Stimulated activated naive CD8-positive, alpha-beta T cell treated with anti-CD3 and anti-CD28 coated beads, Interleukin-15, Interleukin-2, amounts not matched to agents 100 U/mL and 50 U/mL, for 24 hours (primary cell): ENCODE measurements at places on chromosomes 3 and 15.

GRCh38 chr15:100463515-100463914, 65.2 kb downstream of the CERS3 start:
- DNase-seq, result no peak

- DNase-seq, result no peak
Measured at GRCh38 chr3:15795651-15796308, 2.0 kb downstream of the ANKRD28 start.

DNA sequence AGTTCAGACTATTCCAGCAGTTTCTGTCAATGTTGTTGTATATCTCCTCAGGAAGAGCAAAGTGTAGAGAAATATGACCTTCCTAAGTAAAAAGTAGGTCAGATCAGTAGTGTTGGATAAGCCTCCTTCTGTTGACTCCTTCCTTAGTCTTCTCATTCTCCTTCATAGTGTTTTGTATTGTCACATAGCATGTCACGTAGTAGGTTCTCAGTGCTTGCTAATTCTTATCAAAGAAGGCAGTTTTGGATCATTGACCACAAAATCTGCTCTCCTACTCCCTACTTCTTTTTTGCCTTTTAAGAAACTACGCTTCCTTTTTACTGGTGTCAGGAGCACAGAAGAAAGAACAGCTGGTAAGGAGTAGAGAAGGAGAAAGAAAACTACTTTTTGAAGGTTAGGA, 1.0 kb upstream of the MGA start:
- DNase-seq, result no peak

GRCh38 chr15:22939051-22939450, 41.1 kb downstream of the CYFIP1 start:
- no peak for DNase-seq

- peak; percentile 52 for DNase-seq
Measured at GRCh38 chr3:187987924-187988323, 166.0 kb upstream of the LPP start.

DNA sequence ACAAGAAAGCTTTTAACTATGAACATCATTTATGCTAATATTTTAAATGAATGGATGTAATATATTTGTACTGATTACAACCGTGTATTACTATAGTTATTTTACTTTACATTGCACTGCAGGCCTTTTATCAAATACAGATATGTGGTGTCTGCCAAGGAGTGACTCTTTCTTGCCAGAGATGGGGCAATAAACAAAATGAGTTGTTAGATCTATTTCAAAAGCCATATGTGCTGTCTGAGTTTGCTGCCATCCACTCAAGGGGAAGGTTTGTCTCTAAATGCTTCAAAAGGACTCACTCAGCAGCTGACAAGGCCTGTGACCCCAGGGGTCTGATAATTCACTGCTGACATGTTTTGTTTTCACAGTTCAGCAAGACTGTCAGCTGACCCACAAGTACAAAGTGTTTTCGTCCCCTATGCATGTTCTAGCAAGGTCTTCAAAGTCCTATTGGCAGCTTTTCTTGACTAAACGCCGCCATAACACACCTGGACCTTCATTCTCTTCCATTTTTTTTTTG, 41.3 kb upstream of the ZBED2 start:
- no peak for DNase-seq

- no peak for DNase-seq
Measured at GRCh38 chr3:124282751-124283651, 291.1 kb upstream of the ROPN1 start.

- peak; percentile 95 for DNase-seq
Measured at GRCh38 chr15:74127255-74127953, 3.0 kb upstream of the ISLR2 start.

GRCh38 chr3:171372694-171373093, 87.5 kb downstream of the TNIK start:
- no peak for DNase-seq

DNA sequence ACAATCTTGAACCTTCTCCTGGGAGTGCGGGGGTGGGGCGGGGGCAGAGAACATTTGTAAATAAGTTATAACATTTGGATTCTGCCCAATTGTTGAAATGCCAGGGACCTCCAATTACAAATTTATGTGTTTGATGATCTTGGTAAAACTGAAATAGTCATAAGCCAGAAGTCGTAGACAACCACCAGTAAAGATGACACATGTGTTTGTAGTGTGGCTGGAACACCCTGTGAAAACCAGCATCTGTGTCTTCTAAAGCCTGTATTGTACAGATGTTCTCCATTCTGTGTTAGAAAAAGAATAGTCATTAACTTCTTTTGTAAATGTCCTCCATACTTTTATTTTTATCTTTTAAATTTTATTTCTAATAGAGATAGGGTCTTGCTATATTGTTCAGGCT, 61.8 kb downstream of the ARIH1 start:
- no peak for DNase-seq

DNA sequence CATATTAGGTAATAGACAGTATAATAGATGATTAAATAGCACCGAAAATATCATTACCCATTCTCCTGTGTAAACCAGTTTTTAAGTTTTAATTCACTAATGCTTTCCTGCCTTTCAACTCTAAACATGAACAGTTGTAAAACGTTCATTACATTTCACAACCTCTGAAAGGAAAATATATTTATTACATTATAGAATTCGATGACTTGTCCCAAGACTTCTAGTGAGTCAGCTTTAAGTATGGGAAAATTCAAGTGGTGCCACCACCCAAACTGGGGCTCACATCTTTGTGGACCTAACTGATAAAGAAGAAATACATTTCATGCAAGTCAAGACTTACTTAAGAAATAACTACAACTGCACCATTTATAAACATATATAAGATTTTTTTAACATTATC, 2.0 kb downstream of the TRIM59 start:
- DNase-seq, result no peak

GRCh38 chr3:167733961-167734497, 663 bp downstream of the PDCD10 start:
- DNase-seq, result no peak

GRCh38 chr3:9976721-9977709, 9.6 kb downstream of the EMC3 start:
- peak; percentile 15 for DNase-seq

- no peak for DNase-seq
Measured at GRCh38 chr3:126031981-126032471, 51.9 kb downstream of the SLC41A3 start.

GRCh38 chr3:116065501-116065900, 379.8 kb downstream of the LSAMP start:
- DNase-seq, result no peak

- no peak for DNase-seq
Measured at GRCh38 chr3:194933465-194933864, 247.8 kb downstream of the FAM43A start.

DNA sequence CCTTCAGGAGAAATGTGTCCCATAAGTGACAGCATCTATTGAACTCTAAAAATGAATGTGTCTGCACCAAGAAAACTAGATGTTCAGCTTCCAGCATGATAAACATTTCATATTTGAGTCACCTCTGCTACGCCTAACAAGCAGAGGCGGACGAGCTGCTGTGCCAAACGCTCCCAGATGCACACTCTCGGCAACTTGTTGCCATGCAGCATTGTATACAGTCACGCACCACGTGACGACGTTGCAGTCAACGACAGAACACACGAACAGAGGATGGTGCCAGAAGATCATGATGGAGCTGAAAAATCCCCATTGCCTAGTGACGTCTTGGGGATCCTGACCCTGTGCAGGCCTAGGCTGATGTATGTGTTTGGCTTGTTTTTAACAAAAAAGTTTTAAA, 137.5 kb downstream of the XXYLT1 start:
- DNase-seq, result no peak

DNA sequence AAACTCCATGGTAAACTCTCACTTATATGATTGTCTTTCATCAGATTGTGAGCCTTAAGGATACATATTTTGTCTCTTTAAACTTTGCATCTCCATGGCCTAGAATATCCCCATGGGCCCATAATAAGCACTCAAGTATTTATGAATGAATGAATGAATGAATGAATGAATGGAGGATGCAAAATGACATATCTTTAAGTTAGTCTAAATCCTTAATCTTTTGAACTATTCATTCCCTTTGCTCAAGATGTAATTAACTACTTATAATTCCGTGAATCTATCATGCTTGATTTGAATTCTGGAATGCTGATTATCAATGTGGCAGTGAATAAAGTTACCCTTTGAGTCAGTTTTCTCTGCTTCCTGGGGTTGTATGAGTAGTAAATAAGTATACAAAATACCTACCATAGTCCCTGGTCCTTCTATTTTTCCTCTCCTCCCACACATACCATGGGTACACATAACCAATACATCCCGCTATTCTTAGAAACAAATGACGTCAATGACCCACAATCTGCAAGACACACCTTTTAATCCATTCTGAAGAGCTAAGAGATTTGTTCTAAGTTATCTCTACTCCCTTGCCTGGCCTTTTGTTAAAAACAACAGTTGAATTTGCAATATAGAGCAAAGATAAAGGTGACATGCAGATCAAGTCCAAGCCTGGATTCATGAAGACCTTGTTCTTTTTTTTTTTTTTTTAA, 94.5 kb downstream of the FBN1 start:
- DNase-seq, result no peak
